ENCODE measurements at places on chromosomes 1 and 21.

GRCh38 chr1:22283596-22283995 lies 140.7 kb upstream of the WNT4 start:
- DNase-seq: no peak

DNA sequence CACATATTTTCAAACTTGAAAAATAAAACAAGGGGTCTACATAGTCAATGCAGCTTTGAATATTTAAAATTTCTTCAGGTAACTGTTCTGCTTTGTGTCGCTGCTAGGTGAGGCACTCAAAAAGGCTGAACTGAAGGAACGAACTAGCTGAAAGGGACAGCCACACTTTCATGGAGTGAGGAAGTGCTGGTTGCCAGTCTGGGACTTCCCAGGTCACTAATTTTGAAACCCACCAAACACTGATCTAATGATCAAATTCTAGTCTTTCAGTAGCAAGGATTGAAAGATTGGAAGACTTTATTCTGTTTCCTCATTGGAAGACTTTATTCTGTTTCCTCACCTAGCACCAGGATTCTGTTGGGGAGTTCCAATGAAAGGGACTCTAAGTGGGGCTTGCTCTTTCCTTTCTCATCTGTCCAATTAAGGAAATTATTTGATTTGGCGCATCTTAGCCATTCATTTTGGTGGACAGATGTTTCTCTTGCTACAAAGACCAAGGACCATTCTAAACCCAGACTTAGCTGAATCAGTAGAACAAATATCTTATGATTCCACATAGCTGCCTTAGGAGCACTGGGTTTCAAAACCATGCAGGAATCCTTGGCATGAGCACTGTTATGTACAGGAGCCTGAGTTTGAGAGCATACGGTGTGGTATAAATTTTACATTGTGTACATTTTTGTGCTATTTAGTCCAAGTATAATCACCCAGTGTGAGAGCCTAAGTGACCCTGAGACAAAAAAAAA lies 10.9 kb upstream of the ARID1A start:
- DNase-seq: no peak

DNA sequence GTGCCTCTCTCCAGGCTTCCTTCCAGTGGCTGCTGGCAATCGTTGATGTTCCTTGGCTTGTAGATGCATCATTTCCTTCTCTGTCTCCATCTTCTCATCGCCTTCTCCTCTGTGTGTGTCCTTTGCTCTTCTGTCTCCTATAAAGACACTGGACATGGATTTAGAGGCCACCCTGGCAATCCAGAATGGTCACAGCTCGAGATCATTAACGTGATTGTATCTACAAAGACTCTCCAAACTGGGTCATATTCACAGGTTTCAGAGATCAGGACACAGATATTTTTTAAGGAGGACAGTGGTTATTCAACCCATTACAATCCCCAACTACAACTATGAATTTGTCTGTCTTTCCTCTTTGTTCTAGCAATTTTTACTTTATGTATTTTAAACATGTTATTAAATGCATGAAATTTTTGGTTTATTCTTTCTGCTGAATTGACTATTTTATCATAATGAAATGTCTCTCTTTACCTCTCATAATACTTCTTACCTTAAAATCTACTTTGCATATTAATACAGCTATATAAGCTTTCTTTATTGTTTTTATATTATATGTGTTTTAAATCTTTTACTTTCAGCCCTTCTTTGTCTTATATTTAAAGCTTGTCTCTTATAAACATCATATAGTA lies 22.8 kb downstream of the CR1 start:
- DNase-seq: no peak

DNA sequence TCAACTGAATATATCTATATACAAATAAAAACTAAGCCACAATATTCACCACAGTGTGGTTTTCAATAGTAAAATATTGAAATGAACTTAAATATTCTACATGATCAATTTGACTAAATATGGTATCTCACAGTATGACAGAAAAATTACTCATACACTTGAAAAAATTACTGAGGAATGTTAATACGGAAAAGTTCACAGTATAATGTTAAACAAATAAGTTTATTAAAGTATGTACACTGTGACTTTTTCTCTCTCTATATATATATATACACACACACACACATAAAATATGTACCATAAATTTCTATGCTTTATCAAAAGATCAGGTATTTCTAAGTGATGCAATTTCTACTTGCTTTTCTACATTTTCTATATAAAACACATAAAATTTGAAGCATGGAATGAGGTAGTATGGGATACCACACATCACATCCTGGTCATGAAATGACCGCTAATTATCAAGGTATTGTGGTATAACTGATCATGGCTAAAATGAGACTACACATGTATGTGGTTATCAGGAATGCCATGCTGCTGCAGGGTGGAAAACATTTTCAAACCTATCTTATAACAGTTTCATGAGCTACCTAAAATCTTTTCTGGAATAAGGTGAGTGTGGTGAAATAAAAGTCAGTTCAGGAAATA lies 102.3 kb downstream of the CDC42BPA start:
- no peak for DNase-seq

DNA sequence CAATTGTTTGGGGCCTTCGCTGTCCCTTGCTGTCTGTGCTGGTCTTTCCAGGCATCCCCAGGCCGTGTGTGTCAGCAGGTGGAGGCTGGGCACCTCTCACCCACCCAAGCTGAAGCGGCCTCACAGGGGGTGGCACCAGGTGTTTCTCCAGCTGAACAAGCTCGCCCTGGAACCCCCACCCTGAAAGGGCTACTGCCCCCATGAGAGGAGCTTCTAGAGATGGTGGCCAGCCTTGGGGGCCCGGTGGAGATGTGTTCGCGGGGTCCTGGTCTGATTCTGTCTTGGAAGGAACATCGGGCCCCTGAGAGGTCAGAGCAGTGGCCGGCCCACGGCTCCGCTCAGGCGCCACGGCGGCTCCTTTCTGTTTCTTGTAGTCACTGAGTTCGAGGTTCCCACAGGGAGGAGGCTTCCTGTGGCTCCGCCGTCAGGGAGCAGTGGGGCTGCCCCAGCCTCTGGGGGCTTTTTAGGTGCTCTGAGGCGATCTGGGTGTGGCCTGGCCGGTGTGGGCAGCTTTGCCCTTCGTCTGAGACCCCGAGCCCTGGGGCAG lies 46.9 kb downstream of the SKI start:
- no peak for DNase-seq

- DNase-seq: no peak
These were observed 86.6 kb downstream of the NRDC start for GRCh38 chr1:51791888-51792287.

GRCh38 chr1:152013664-152014237 lies 20.1 kb upstream of the S100A10 start:
- peak; percentile 18 for DNase-seq

DNA sequence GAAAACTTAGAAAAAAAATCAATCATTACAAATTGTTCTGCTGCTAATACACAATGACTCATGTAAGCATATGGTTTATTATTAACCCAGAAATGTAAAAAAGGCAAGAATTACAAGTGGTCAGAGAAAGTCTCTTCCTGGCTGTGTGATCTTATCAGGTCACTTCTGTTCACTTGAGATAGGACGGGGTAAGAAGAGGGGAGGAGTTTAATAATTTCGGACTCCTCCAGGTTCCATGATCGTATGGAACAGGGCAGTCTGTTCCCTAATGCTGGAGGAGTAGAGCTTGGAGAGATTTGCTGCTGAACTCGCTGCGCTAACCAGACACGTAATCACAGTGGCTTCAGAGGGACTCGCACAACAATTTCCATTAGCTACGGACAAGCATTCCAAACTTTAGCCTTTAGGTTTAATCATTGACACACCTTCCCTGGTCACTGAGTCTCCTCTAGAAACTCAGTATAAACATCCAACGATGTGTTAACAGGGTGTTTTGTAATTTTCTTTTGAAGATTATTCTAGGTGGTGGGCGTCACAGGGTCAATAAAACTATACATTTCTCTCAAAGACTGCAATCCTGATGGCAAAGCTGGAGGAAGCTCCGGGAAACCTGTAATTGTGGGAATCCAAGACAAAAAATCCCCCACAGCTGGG lies 1.3 kb downstream of the CRYZ start:
- DNase-seq: no peak

DNA sequence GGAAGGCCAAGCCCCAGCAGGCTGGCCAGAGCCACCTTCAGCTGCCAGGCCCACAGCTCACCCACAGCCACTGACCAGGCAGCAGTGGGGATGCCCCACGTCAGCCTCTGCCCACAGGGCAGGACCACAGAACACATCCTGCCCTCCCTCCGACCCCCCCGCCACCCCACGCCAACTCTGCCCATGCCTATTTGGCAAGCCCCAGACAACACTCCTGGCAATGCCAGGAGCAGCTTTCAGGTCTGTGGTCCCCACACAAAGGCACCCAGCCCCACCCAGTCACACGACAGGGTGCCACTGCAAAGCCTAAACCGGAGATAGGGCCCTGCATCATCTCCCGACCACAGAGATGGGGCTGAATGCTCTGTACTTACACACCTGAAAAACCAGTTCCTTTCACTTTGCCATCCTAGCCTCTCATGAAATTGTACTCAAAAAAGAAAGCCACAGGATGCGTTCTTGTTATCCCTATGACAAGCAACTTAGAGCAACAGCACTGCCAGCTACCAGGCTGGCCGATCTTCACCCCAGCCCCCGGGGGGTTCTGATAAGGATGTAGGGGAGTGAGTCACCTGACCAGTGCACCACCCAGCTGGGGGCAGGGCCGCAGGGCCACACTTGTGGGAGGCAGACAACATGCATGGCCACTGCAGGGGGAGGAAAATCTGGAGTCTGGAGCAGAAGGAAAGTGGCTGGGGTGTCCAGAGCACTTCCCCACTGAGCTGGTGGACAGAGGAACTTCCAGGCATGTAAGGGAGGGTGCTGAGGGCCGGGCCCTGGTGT lies 36.2 kb downstream of the UBE2G2 start:
- DNase-seq: no peak

- no peak for DNase-seq
These were observed 576.0 kb downstream of the KIF26B start for GRCh38 chr1:245730801-245731200.

GRCh38 chr1:40143891-40144575 lies 17.2 kb upstream of the RLF start:
- peak; percentile 46 for DNase-seq

DNA sequence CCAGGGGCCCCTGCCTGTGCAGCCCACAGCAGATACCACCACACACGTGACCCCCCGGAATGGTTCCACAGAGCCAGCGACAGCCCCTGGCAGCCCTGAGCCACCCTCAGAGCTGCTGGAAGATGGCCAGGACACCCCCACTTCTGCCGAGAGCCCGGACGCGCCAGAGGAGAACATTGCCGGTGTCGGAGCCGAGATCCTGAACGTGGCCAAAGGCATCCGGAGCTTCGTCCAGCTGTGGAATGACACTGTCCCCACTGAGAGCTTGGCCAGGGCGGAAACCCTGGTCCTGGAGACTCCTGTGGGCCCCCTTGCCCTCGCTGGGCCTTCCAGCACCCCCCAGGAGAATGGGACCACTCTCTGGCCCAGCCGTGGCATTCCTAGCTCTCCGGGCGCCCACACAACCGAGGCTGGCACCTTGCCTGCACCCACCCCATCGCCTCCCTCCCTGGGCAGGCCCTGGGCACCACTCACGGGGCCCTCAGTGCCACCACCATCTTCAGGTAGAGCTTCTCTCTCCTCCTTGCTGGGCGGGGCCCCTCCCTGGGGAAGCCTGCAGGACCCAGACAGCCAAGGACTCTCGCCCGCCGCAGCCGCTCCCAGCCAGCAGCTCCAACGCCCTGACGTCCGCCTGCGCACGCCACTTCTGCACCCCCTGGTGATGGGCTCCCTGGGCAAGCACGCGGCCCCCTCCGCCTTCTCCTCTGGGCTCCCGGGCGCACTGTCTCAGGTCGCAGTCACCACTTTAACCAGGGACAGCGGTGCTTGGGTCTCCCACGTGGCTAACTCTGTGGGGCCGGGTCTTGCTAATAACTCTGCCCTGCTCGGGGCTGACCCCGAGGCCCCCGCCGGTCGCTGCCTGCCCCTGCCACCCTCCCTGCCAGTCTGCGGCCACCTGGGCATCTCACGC lies 51.0 kb downstream of the COL18A1 start:
- no peak for DNase-seq

- DNase-seq: no peak
These were observed 53.4 kb upstream of the RGS21 start for GRCh38 chr1:192263436-192263835.

GRCh38 chr1:164635803-164636731 lies 77.1 kb downstream of the PBX1 start:
- no peak for DNase-seq

DNA sequence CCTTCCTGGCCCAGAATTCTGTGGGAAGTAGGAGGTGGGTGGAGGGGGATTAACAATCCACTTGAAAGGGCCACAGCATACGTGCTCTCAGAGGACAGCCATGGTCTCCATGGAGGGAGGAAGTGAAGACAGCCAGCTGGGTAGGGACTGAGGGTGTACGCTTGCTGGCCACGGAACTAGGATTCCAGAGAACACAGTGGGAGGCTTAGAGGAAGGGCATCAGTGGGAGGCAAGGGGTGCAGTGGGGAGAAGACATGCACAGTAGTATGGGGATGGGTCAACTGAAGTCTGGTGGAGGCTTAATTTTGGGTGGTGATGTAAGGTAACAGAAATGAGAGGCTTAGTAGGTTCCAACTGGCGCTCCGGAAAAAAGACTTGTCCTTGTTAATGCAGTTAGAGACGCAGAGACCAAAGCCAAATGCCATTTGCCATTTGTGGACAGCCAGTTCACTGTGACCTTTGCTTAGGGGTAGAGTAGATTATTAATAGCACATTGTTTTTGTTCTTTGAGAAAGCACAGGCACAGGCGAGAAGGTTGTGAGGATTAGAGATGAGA lies 103.0 kb downstream of the ZSCAN20 start:
- no peak for DNase-seq

GRCh38 chr21:38930066-38930465 lies 124.3 kb downstream of the ETS2 start:
- no peak for DNase-seq

DNA sequence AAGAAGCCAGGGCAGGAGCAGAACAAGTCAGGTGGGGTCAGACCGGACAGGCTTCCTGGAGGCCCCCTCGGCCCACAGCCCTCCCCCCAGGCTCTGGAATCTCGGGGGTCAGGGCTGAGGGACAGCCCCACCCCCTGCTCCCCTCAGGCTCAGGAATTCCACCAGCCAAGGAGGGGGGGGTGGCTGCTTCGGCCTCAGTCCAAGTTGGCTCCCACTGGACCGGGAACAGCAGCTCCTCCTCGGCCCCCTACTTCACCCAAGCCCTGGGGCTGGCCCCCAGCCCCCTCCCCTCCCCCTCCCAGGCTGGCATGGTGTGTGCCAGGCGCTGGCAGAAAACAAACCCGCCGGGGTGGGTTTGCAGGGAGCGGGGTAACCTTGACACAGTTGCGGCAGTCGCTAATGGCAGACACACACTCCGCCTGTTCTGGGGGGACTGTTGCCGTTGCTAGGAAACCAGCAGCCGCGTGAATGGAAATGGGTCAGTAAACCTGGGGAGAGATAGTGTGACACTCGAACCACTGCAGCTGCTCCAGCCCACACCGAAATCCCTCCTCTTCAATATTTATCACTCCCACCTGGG lies 32.4 kb downstream of the AHDC1 start:
- no peak for DNase-seq

GRCh38 chr1:1406101-1406820 lies 832 bp downstream of the MRPL20 start:
- DNase-seq: no peak

DNA sequence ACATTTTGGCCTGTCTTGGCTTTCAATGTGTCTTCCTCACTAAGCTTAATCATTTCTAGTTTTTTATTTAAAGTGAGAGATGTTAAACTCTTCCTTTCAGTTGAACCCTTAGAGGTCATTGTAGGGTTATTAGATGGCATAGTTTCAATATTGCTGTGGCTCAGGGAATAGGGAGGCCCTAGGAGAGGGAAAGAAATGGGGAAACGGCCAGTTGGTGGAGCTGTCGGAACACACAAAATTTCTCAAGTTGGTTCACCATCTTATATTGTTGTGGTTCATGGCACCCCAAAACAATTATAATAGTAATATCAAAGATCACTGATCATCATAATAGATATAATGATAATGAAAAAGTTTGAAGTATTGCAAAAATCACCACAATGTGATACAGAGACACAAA lies 31.4 kb upstream of the KAZN start:
- DNase-seq: no peak
